ENCODE measurements at places on chromosomes 2 and 18. TPM values are rescaled to one million over a fixed set of nuclear protein-coding genes. Genes with fewer than 3 reads are reported as not detected.

DNA sequence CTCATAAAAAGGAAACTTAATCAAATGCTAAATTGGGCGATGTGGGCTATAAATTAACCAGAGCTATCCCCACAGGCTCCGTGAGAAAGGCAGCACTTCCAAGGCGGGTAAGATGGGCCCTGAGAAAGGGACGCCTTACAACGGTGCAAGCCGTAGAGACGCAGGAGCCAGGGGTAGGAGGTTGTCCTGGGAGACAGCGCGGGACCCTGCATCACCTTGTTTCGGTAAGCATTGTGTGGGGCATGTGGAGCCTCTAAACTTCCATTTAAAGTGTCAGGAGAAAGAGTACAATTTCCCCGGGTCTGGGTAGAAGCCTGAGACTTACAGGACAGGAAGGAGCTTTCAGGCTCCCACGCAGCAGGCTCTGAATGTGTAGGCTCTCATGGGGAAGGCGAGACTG, 1.2 kb upstream of the PER2 start:
- no peak for DNase-seq

GRCh38 chr2:20371323-20372025, 20.8 kb upstream of the PUM2 start:
- no peak for DNase-seq

DNA sequence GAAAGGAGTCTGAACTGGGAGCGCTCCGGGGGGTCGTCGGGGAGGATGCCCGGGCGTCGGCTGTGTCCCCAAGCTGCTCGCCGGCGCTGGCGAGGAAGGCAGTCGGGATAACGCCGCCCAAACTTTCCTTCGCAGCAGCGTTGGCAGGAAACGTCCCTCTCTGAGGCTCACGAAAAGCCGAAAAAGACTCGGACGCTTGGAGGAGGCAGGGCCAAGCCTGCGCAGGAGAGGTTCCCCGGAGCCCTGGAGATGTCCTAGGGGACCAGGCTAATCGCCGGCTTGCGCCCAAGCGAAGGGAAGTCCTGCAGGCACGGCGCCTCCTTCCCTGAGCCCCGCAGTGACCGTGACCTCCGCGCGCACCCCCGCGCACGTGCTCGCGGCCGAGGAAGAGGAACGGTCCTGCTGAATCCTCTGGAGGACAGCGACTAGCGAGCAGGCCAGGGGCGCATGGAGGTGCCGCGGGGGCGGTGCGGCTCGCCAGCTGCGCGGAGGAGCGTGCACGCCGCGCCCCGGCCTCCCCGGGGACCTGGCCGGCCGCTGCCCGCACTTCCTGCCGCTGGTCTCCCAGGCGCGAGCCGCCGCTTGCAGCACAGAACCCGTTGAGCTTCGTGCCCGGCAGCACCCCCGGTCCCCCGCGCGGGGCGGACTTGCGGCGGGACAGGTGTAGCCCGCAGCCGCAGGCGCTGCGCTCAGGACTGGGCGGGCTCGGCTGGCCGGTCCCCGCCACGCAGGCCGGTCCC, at the start of gene SH3RF3:
Gene SH3RF3, plus strand, starts transcription at position 590 of the 740 bp plus-strand sequence.
- no peak for DNase-seq

The COL4A3 gene
- polyA plus RNA-seq = 79.8 TPM

DNA sequence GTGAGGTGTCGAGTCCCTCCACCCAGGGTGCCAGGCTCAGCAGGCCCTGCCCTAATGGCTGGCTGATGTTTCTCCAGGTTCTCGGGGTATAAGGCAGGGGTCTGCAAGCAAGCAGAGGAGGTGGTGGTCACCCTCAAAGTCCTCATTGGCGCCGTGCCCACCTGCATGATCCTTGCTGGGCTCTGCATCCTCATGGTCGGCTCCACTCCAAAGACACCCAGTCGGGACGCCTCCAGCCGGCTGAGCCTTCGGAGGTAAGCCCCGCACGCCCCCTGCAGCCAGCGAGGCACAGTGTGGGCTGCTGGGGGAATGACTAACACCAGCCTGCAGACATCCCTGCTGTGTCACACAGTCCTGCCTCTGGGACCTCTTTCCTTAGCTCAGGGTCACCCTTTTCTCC, 14.1 kb downstream of the MFSD2B start:
- DNase-seq = no peak

DNA sequence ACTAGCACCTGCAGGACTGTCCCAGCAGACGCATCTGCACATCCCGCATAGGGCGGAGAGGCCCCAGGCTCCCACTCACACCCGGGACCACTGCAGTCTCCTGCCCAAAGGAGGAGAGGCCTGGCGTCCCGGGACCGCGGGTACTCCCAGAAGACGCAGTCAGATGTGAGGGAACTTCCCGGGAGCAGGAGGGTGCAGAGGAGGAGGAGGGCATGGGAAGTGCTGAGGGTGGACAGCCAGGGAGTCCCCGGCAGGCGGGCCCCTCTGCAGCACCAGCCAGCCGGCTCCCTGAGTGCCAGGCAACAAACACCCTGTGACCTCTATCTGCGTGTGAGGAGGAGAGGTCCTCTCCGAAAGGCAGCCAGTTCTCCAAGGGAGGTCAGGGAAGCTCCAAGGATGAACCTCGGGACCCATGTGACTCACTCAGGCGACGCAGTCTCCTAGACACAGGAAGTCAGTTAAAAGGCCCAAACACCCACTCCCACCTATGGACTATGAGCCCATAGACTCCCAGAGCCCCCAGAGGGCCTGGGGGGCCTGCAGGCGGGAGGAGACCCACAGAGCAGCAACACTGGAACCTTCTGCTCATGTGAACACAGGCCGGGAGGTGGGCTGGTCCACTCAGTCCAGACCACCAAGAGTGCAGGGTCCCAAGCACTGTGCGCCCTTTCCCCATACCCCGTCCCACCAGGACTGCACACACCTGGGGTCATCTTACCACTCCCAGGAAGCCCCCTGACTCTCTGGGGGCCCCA, 4.2 kb downstream of the PXDN start:
- no peak for DNase-seq

GRCh38 chr2:46302005-46302695, 4.9 kb downstream of the EPAS1 start:
- DNase-seq = no peak

- no peak for DNase-seq
These were observed 1.1 kb upstream of the MBOAT2 start for GRCh38 chr2:9004338-9005204.

GRCh38 chr2:137968477-137969417, 4.5 kb downstream of the HNMT start:
- no peak for DNase-seq

GRCh38 chr18:23159344-23159743, 24.1 kb downstream of the CABLES1 start:
- DNase-seq = no peak

DNA sequence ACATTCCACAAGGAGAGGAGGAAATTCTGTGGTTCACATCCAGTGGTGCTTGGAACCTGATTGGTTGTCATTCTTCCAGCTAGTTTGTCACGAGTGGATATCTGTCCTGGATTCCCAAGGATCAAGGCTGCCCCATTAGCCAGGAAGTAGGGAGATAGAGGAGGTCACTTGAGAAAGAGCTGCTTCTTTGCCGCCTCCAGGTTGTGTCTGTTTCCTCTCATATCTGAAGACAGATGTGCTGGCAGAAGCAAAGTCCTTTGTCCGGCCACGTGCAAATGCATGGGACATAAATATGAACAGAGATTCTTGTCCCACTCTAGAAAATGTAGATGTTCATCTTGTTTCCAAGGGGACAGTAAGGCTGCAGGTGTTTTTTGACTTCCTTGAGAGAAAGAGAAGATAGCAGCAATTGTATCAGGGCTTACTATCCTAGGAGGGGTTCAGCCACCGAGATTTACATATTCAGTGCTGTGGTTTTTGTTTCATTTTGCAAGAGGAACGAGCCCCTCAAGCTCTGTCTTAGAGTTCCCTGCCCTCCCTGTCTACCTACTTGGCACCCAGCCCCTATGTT, 174.4 kb downstream of the RPIA start:
- DNase-seq = no peak

DNA sequence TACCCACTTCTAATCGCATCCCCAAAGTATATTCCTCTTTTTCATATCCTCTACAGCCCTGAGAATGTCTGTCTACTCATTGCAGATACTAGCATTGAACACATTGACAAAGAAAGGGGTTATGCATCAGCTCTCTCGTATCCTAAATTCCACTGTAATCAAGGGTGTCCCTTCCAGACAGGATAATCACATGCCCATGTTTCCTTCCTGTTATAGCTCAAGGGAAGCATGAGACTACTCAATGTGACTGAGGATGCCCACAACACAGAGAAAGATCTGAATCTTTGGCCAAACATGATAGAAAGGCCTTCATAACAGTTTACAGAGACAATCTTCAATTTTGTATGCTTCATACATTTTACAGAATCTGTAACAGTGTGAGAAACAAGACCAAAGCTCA, 69.2 kb downstream of the HIBCH start:
- DNase-seq = no peak
